Neural crest cell (in vitro differentiated cells): ENCODE measurements at places on chromosomes 5 and 9.

GRCh38 chr5:150318613-150319483 lies 16.1 kb upstream of the ARSI start:
- no peak for DNase-seq

DNA sequence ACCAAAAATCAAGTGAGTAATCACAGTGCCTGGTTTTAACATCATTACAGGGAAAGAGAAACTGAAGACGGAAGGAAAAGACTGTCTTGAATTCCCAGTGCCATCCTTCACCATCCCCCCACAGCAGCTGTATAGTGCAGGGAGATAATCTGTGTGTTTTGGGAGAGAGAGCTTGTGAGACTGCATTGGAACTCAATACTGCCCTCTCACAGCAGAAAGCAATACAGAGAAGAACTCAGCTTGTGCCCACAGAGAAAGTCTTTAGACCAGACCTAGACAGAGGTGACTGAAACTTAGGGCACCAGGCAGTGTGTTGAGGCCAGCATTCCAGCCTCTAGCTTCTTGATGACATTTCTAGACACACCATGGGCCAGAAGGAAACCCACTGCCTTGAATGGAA lies 754.7 kb upstream of the CDH6 start:
- DNase-seq: no peak

DNA sequence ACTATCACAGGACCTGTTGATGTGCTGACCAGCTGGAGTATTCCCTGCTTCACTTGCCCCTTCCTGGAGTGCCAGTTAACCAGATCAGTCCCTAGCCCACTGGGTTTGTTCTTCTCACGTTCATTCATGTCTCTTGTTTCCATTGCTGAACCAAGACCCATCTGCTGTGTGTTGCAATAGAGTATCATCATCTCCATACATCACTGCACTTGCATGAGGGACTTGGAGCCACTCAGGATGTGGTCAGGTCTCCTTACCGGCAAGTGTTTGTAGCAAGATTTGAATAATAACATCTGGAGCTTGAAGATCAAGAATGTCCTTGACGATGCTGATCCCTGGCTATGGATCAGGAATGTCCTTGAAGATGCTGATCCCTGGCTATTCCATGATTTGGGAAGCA lies 358.6 kb downstream of the IRX1 start:
- DNase-seq: no peak

- DNase-seq: no peak
Measured at GRCh38 chr9:7033076-7034045, 275.6 kb downstream of the KDM4C start.

DNA sequence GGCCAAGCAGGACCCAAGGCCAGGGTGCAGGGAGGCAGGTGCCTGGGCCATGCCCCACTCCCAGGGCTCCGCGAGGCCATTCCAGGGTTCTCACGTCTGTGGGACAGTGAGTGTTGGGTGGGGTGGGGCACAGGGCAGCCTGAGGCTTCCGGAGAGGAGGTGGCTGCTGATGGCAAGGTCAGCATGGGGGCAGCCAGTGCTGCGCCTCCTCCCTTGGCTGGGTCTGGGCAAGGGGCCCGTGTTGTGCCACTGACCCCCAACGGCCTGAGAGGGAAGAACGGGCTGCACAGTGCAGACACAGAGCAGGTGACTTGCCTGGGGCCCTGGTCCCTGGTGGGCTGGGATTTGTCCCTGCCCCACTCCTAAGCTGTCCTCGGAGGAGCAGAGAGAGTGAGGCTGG lies 82.1 kb downstream of the RXRA start:
- DNase-seq: no peak

GRCh38 chr5:106634375-106634774 lies 1036.4 kb downstream of the EFNA5 start:
- DNase-seq: no peak
